ENCODE measurements at places on chromosomes 6 and 20. TPM values are rescaled to one million over a fixed set of nuclear protein-coding genes. Genes with fewer than 3 reads are reported as not detected.

DNA sequence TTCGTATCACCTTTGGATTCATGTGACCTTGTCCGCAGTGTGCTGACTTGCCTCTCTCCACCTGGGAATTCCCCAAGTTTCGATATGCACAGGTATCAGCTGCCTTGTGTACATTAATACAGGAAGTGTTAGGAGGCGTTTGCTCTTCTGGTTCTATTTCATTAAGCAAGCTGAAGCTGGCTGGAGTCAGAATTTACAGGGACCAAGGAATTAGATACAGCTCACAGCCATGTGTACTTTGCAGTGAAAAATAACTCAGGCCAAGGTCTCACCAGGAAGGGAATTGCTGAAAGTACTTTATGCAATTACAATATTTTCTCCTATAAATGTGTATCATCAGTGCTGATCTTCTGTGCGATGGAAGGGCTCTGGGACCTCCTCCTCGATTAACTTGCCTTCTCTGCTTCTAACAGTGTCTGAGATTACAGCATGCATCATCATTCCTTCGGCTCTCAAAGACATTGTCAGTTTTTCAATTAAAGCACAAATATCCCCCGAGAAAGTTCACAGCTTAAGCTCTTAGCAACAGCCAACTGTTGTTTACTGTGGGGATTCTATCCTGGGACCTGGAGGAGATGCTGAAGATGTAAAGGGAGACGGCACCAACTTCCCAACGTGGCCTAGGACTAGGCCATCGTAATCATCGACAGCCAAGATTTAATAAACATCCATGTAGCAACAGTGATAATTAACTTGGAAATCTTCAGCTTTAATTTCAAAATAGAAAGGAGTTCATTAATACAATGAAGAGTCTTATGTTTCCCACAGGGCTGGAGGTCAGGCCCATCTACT, 13.8 kb upstream of the TIAM2 start:
- no peak for DNase-seq

The TBCC gene
- 41.9 TPM for total RNA-seq

The ATF6B gene
- total RNA-seq: 13.4 TPM

The SPEF1 gene
- total RNA-seq: not detected

The BTN3A1 gene
- 25.0 TPM for total RNA-seq

Data from dermis blood vessel endothelial cell (primary cell).